ENCODE measurements at places on chromosomes 11 and 22.

- no peak for DNase-seq
These were observed 350.0 kb upstream of the NCAM1 start for GRCh38 chr11:112610996-112611750.

GRCh38 chr11:65897020-65897471 lies 3.1 kb downstream of the FOSL1 start:
- DNase-seq: no peak

- DNase-seq: no peak
These were observed 91.0 kb downstream of the SERGEF start for GRCh38 chr11:17921659-17922415.

GRCh38 chr22:30304495-30305244 lies 15.4 kb upstream of the CASTOR1 start:
- no peak for DNase-seq

DNA sequence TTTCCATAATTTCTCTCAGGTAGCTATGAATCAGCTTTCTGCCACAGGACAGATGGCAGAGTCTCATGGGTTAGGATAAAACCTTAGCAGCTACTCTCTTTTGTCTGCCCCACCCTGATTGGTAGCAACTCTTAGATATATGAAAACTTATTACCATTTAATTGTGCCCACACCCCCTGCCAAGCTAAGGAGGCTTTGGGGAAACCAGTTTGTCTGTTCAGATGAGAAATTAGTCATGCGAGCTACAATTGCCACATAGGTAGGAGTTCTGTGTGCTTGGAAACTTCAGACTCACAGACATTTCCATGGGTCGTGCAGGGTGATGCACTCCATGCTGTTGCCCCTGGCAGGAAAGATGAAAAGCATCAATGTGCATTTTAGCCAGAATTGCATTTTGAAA lies 39.9 kb downstream of the CD44 start:
- DNase-seq: no peak

DNA sequence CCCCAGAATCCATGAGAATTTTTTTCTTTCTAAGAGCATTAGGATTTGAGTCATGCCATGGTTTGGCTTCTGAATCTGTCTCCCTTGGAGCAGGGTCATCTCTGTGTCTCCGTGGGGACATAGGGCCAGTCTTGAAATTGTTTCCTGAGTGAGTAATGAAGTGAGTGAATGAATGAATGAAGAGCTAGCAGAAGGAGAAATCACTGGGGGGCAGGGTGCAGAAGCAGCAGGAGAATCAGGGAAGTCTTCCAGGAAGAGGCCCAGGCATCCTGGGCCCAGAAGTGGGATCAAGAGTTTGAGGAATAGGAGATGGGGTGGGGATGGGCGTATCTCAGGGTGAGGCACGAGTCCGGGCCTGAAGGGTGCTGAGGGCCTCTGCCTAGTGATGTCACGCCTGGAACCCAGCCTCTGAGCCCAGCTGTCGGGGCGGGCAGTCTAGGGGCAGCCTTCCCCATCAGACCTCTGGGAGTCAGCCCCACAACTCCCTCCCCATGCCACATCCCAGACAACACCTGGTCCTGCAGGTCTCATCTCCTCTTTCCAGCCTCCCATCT lies 12.5 kb upstream of the MGAT3 start:
- no peak for DNase-seq

DNA sequence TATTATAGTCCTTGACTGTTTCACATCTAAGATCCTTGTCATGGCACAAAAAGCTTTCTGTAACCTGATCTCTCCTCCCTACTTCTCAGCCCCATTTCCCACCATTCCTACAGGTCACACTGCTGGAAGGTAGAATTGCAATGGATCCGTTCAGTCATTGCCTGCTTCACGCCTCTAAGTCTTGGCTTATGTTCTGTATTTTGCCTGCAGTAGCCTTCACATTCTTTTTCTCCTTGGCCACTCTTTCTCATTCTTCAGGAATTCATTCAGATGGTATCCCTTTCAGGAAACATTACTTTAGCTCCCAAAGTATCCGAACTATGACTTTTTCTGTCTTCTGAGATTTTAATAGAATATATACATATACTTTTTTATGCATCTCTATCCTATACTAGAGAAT lies 731.5 kb downstream of the NTM start:
- no peak for DNase-seq

- DNase-seq: no peak
These were observed 105.2 kb downstream of the SPON1 start for GRCh38 chr11:14067686-14068085.

DNA sequence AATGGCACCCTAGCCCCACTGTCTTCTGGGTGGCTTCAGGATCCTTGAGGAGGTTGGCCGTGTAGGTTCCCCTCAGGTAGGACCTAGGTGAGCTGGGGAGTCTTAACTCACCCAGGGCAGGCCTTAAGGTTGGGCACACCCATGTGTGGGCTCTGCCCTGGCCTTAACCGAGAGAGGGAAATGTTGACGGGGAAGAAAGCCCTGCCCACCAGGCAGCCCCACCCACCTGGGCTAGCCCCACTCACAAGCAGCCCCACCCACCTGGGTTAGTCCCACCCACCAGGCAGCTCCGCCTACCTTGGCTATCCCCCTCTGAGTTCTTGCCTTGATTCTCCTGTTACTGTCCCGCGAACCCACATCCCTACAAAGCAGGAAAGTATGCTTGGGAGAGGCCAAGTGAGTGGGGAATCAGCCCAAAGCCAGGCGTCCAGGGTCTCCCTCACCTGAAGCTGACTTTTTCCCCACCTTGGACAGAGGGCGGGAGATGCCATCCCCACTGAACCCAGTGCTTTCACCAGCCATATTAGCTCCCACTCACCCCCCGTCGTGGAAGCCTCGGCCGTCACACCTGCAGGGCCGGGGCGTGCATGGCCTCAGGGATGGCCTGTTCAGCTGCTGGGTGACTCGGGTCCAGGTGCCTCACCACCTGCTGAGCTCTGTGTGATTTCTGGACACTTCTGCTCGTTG lies at the start of gene MYEOV:
TSS of gene MYEOV (plus strand) at position 337 of the 687 bp plus-strand sequence. CDS start 1,200 bp downstream, outside the sequence.
- no peak for DNase-seq

DNA sequence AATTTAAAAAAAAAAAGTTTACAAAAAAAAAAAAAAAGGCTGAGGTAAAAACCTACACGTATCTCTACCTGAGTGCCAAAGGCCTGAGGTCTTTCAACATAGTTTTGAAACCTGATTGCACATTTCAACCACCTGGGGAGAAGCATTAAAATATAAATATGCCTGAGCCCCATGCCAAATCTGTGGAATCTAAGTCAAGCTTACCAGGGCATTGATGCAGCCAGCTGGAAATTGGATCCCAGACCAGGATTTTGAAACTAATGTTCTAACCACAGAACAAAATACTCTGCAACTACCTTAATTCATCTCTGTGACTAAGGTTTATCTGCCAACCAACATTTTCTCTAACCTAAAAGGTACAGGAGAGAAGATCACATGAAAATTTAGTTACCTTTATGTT lies 38.8 kb upstream of the CHRNA10 start:
- DNase-seq: no peak

GRCh38 chr11:367956-368413 lies 1.3 kb upstream of the B4GALNT4 start:
- peak; percentile 36 for DNase-seq

GRCh38 chr11:62830904-62831519 lies 839 bp downstream of the STX5 start:
- DNase-seq: no peak

- no peak for DNase-seq
These were observed 7.8 kb downstream of the DSCAML1 start for GRCh38 chr11:117789241-117789640.
